PC-9 (cell line): ENCODE measurements at places on chromosomes 3 and 15.

GRCh38 chr3:160826991-160827390, 71.0 kb downstream of the PPM1L start:
- no peaks in the 10 kb centered on the region for H3K4me1 ChIP-seq
- no peaks in the 10 kb centered on the region for H3K36me3 ChIP-seq
- no peak overlapping the region for H3K4me3 ChIP-seq
- no peak overlapping the region for H3K27ac ChIP-seq
- no peak for DNase-seq

GRCh38 chr15:68553314-68553993, 25.3 kb upstream of the CORO2B start:
- H3K27ac ChIP-seq: no peak overlapping the region
- H3K27me3 ChIP-seq: peaks cover 8% of the 10 kb centered on the region; the same call in 1 of the 2 replicates
- no peaks in the 10 kb centered on the region for H3K36me3 ChIP-seq
- no peaks in the 10 kb centered on the region for H3K4me1 ChIP-seq

DNA sequence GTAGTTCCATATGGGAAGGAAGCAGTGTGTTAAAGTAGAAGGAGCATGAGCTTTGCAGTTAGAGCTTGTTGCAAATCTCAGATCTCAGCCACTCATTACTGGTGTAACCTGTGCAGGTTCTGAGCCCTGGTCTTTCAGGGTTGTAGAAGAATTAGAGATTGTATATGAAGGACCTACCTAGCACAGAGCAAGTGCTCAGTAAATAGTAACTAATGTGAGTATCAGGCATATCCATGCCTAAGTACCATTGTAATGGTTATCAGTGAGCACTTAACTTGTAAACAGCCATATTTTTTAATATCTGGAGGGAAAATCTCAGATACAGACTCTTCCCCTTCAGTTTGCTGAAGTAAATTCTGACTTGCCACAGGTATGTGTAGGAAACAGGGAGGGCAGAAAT, 59.3 kb downstream of the MAP6D1 start:
- H3K4me1 ChIP-seq: peaks cover 17% of the 10 kb centered on the region
- H3K4me3 ChIP-seq: no peak overlapping the region
- no peak for DNase-seq

DNA sequence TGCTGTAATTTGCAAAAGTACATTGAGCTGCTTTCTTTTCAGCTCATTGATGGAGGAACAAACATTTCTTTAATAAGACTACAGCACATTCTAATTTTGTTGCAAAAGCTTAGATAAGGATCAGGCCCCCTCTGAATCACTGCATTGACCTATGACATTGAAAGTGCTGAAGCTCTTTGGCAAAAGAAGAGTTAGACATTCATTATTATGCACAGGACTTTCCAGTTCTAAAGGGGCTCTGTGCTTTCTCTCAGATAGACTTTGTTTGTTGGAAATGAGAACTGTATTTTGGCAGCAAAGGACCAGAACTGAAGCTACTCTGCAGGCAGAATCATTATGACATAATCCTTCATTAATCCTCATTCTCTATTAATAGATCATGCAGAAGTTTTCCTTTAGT, 252.9 kb upstream of the SOX2 start:
- H3K4me3 ChIP-seq: no peak overlapping the region
- no peak for DNase-seq
- no peaks in the 10 kb centered on the region for H3K4me1 ChIP-seq
- H3K36me3 ChIP-seq: no peaks in the 10 kb centered on the region

- H3K4me1 ChIP-seq: peaks cover 33% of the 10 kb centered on the region
- H3K27me3 ChIP-seq: no peaks in the 10 kb centered on the region
- no peaks in the 10 kb centered on the region for H3K36me3 ChIP-seq
- H3K27ac ChIP-seq: no peak overlapping the region
- no peak overlapping the region for H3K4me3 ChIP-seq
Measured at GRCh38 chr3:71464613-71465012, 118.9 kb downstream of the FOXP1 start.

DNA sequence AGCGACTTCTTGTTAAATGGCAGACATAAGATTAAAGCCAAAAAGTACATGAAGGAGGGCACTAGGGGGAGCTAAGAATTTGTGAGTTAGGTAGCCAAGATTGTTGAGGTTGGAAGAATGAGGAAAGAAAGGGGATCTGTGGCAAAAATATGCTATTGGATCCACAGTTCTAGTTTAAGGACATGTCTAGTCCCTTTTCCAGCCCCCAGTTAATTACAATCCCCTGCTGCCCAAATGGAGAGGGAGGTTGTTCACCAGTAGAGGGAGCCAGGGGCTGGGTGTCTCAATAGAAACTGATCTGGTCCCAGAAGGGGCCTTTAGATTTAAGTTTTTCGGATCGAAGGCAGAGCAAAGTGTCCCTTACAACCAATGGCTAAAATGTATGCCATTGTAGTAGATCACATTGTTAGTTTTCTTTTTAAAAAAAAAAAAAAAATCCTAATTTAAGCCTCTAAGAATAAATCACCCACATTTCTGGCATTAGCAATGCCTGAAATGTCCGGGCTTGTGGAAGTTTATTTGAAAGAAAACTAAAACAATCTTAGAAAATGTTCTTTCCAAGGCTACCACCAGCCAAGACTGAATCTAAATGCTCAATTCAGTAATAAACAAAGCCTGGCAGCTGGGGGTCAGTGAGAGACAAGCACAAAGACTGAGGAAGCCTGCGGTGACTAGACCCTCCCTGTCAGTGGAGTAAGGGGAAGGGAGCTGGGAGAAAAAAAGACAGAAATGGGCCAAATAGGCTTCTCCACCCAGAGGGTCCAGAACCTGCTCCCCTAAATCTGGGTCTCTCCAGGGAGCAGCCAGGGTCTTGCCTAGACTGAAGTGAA, 7.1 kb downstream of the COL8A1 start:
- H3K36me3 ChIP-seq: no peaks in the 10 kb centered on the region
- no peak for DNase-seq
- H3K4me1 ChIP-seq: no peaks in the 10 kb centered on the region
- H3K27me3 ChIP-seq: no peaks in the 10 kb centered on the region

DNA sequence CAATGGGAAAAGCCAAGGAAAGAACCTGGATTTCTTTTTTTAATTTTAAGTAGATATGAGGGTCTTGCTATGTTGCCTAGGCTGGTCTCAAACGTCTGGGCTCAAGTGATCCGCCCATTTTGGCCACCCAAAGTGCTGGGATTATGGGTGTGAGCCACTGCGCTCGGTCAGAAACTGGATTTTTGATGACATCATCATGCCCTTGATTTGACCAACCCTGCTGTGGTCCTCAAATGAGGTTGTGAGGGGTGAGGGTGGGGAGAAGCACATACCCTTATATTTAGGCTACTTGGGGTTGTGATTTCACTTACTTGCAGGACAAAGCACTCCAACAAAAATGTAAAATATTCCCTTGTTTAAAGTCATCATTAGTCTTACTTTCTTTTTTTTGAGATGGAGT, 70.4 kb downstream of the C3orf38 start:
- H3K36me3 ChIP-seq: no peaks in the 10 kb centered on the region
- no peaks in the 10 kb centered on the region for H3K27me3 ChIP-seq
- H3K4me1 ChIP-seq: no peaks in the 10 kb centered on the region
- DNase-seq: no peak
- H3K27ac ChIP-seq: no peak overlapping the region
- no peak overlapping the region for H3K4me3 ChIP-seq

DNA sequence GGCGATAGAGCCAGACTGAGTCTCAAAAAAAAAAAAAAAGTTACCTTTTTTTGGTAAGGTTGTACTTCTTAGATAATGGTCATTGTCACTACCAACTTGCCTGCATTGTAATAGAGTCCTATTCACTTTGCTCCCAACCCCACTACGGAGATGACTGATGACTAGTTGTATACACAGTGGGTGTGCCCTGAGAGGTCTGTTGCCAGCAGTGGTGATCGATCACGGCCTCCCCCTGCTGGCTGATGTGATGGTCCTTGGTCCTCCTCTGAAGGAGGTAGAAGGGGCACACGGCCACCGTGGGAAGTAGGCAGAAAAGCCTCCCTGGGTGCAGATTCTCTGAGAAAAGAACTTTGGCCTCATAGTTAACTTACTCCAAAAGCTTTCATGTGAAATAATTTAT, 10.7 kb downstream of the GCNT3 start:
- H3K27ac ChIP-seq: no peak overlapping the region
- no peaks in the 10 kb centered on the region for H3K36me3 ChIP-seq
- no peaks in the 10 kb centered on the region for H3K27me3 ChIP-seq
- DNase-seq: peak; percentile 45

DNA sequence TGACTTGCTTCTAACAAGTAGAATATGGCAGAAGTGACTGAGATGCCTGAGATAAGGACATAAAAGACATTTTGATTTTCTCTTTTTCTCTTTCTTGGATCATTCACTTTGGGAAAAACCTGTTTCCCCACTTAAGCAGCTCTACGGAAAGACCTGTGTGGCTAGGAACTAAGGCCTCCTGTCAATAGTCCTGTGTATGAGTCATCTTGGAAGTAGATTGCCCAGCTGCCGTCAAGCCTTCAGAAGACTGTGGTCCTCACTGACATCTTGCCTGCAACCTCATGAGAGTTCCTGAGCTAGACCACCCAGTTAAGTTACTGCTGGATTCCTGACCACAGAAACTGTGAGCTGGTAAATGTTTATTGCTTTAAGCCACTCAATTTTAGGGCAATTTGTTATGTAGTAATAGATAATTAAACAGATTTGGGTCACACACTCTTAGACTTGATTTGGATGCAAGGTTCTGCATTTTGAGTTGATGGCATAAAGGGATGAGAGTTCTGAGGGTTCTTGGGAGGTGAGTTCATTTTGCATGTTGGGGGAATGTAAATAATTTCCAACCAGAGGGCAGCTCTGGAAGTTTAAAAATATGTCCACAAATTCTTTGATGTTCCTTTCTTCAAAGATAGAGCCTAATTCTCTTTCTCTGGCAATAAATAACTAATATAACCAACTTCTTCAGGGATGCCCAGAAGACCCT, 229.2 kb downstream of the SQOR start:
- no peaks in the 10 kb centered on the region for H3K36me3 ChIP-seq
- no peaks in the 10 kb centered on the region for H3K27me3 ChIP-seq
- DNase-seq: peak; percentile 43
- H3K4me3 ChIP-seq: no peak overlapping the region
- no peaks in the 10 kb centered on the region for H3K4me1 ChIP-seq

- DNase-seq: no peak
- H3K27ac ChIP-seq: no peak overlapping the region
- H3K4me1 ChIP-seq: no peaks in the 10 kb centered on the region
- H3K27me3 ChIP-seq: no peaks in the 10 kb centered on the region
- no peaks in the 10 kb centered on the region for H3K36me3 ChIP-seq
- H3K4me3 ChIP-seq: no peak overlapping the region
Measured at GRCh38 chr3:46676601-46677410, 16.7 kb downstream of the ALS2CL start.

DNA sequence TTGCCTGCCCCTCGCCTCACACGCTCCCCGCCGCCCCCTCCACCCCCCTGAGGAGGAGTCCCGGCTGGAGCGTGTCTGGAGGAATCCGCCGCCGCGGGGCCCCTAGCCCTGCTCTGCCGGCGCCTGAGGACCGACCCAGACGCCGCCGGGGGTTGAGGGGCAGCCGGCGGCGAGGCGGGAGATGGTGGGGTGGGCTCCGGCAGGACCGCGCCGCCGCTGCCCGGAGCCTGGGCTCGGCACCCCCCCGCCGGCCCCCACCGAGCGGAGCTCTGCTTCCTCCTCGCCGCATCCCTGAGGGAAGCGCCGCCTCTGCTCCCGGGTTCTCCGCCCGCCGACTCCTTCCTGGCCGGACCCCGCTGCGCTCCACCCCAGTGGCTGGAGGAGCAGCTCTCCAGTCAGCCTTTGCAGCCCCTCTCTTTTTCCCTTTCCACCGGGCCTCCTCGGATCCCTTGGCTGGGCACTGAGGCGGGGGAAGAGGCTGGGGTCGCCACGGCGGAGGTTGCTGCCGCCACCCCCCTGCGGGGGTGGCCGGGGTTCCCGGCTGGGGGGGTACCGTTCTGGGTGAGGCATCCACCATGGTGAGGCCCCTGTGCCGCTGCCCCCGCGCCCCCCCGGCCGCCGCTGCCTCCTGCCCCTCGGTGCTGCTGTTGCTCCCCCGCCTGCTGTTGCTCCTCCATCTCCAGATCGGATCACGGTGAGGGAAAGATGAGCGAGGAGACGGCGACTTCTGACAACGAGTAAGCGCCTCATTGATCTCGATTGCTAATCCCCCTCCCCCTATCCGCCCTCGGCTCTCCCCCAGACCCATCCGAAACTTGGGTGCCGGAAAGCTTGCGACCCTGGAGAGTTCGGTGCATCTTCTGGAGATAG, at the start of gene SPRED1:
TSS of gene SPRED1 (plus strand) at position 356 of the 870 bp plus-strand sequence. CDS start at position 706, 350 bp downstream.
- peaks cover 27% of the 10 kb centered on the region for H3K4me1 ChIP-seq
- H3K36me3 ChIP-seq: no peaks in the 10 kb centered on the region
- no peak for DNase-seq
- H3K27ac ChIP-seq: peak within 1 kb of the TSS; percentile 80

- no peak overlapping the region for H3K27ac ChIP-seq
- DNase-seq: no peak
- peaks cover 30% of the 10 kb centered on the region for H3K4me1 ChIP-seq
- H3K36me3 ChIP-seq: no peaks in the 10 kb centered on the region
Measured at GRCh38 chr3:171566803-171567422, 106.7 kb upstream of the TNIK start.

- no peak overlapping the region for H3K4me3 ChIP-seq
- no peak for DNase-seq
- no peaks in the 10 kb centered on the region for H3K36me3 ChIP-seq
Measured at GRCh38 chr15:64051407-64052259, 5.3 kb upstream of the DAPK2 start.

- H3K27ac ChIP-seq: peak overlapping the region; percentile 44; the same call in 1 of the 2 replicates
- H3K4me1 ChIP-seq: peaks cover 30% of the 10 kb centered on the region
- no peaks in the 10 kb centered on the region for H3K27me3 ChIP-seq
- no peaks in the 10 kb centered on the region for H3K36me3 ChIP-seq
- DNase-seq: peak; percentile 9
- H3K4me3 ChIP-seq: no peak overlapping the region
Measured at GRCh38 chr3:176906046-176906905, 291.0 kb downstream of the TBL1XR1 start.

GRCh38 chr3:141257961-141258360, 26.3 kb downstream of the PXYLP1 start:
- H3K36me3 ChIP-seq: peaks cover 6% of the 10 kb centered on the region
- H3K4me3 ChIP-seq: no peak overlapping the region
- H3K27ac ChIP-seq: no peak overlapping the region
- DNase-seq: no peak
